ENCODE measurements at places on chromosomes 6 and 20. TPM values are rescaled to one million over a fixed set of nuclear protein-coding genes. Genes with fewer than 3 reads are reported as not detected.
A peak's percentile ranks its signal among the peaks of the same experiment; 100 is the strongest.

CTAGE9 gene
- not detected for total RNA-seq

- no peak for DNase-seq
Observed at GRCh38 chr6:17714879-17715851, 8.4 kb upstream of the NUP153 start.

- peak; percentile 90 for DNase-seq
Observed at GRCh38 chr6:134175532-134176263, 123.3 kb upstream of the SLC2A12 start.

- no peak for DNase-seq
Observed at GRCh38 chr6:150741633-150742200, 123.8 kb upstream of the MTHFD1L start.

- no peak for DNase-seq
Observed at GRCh38 chr6:4928426-4928825, 75.4 kb downstream of the RPP40 start.

OR2H1 gene
- total RNA-seq = not detected

DNA sequence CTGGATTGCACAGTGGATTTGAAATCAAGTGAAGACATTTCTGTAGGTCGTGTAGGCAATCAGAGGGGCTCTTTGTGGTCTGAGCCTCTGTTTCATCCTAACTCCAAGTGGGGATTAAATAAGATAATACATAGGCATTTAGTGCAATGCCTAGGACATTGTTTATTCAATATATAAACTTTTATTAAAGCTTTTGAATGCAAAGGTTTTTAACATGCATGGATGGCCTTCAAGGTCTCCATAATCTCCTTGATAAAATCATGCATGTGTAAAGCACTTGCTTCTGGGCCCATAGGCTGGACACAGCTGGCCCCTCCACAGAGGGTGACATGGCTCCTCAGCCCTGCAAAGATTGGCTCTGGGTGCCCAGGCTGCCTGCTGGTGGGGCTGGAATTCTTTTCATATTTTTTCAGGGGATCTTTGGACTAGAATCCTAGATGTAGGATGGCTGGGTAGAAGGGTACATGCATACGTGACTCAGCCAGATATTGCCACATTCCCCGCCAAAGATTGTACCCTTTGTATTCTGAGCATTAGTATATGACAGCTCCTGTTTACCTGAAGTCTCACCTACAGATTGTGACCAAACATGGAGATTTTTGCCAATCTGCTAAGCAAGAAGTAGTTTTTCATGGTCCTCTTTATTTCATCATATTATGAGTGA, 19.0 kb upstream of the AVP start:
- no peak for DNase-seq

FNDC1 gene
- 1.6 TPM for total RNA-seq

GRCh38 chr20:47648943-47649342, 136.3 kb downstream of the SULF2 start:
- DNase-seq = no peak

DNA sequence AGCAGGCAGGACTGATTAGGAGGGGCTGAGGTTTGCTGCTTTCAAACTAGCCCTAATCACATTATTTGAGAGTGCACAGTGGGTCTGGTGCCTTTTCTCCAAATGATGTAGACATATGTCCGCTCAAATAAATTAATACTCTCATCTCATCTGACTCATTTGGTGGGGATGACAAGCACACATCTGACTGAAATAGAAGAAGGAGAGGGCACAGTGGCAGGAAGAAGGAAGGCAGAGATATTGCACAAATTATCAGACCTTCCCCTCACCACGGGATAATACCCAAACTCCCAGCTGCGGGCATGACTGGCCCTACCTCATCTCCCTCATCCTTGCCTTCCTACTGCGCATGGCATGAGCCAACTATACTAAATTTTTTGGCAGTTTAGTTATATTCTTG, 33.9 kb upstream of the TNFRSF21 start:
- DNase-seq = no peak

DZANK1 gene
- total RNA-seq = 0.92 TPM

DNA sequence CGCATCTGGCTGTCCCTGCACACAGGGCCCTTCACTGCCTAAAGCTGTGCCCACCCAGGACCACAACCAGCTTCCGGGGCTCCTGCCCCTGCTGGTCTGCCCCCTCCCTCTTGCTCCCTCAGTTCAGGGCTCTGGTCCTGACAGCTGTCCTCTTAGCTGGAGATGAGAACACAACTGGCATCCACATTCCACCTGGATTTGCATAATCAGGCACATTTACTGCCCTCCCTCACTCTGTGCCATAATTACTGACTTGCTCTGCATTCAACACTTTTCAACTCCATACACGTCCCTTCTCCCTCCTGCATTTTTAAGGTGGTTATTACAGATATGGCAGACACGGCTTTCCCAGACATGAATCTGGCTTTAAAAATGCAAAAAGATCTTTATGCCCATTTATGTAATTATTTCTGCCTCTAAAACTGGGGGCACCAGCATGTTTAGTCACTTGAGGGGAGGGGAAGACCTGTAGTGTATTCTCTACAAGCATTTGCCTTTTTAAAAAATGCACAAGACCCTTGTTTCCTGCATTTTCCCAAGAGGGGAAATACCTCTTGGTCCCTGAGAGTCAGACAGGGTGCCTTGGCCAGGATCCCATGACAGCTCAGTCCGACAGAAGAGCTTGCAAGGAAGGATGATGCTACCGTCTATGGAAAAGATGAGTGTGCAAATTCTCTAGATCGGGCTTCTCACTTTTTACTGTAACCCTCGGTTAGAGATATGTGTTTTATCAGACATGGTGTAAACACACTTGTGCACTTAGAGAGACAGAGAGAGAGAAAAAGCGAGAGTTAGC, 401.8 kb downstream of the PREX1 start:
- no peak for DNase-seq

DNA sequence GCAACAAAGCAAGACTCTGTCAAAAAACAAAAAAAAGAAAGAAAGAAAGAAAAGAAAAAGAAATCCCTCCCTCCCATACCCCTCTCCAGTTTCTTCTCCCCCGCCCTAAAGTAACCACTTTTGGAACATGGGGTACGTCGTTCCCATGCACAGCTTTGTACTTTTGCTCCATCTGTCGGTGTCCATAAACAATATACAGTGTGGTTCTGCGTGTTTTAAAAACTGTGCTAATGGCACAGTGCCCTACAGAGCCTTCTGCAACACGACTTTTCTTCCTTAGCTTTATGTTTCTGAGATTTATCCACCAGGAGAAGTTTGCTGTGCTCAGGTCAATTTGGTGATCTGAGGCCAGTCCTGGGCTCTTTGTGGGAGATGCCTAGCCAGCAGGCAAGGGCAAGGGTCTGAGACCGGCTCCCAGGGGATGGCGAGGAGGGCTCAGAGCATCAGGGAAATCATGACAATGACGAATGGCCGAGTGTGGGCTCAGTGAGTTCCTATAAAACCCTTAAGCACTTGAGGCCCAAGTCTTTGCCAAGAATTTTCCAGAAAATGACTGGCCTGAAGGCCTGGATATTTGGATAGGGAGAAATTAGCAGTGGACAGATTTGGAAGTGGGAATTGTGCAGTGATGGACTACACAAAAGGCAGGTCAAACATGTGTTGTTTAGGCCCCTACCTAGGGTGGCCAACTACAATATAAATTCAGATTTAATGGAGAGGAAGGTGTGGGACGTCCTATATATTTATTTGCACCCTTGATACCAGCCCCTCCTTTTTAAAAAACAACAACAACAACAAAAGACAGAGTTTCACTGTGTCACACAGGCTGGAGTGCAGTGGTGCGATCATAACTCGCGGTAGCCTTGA, 1.9 kb upstream of the BCAS4 start:
- DNase-seq = no peak

DNA sequence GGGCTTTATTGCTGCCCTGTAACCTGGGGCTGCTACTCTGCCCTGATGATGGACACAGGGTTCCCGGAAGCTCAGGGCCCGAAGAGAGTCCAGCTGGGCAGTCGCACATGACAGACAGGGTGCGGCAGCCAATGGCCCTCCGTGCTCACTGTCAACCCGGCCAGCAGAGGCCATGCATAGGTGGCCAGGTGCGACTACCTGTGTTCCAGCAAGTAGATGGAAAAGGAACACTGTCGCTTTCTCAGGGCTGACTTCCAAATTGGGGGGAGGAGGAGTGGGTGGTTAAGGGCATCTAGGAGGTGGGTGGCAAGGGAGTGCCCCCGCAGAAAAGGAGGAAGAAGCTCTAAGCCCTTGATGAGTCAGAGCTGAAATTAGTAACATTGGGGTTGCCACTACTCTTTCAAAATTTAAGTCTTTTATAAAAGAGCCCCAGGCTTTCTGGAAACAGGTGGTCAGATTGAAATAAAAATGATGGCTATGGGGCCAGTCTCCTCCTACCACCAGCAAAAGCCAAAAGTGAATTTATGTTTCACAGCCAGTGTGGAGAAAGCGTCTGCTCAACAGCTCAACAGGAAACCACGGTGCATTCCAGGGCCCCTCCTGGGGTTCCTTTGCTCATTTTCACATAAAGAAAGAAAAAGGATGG, 2.3 kb upstream of the RAMACL start:
- DNase-seq = no peak

DNA sequence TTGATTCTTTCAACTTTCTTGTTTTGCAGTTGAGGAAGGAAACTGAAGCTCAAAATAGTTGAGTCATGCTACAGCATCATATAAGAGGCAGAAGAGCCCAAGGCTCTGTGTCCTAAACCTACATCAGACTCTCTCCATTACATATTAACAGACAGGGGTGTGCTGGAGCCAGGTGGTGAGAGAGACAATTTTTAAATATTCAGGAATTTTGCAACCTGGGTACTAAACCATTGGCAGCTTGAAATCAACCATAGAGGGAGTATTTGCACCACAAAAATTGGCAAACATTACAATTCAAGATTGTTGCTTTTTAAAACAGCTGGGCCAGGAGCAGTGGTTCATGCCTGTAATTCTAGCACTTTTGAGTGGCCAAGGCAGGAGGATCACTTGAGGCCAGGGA, 65.8 kb upstream of the SOX4 start:
- DNase-seq = no peak

GRCh38 chr6:162404951-162405350, 322.6 kb downstream of the PRKN start:
- DNase-seq = no peak

GLP1R gene
- total RNA-seq = 10.3 TPM

RAET1L gene
- total RNA-seq = not detected

Measured in left cardiac atrium (tissue), 4 donors.